Aorta (tissue), 5 donors: ENCODE measurements at places on chromosomes 7 and 10. TPM values are rescaled to one million over a fixed set of nuclear protein-coding genes. Genes with fewer than 3 reads are reported as not detected.

The COL1A2 gene
- 844 TPM for total RNA-seq

The MTPN gene
- 89.3 TPM for total RNA-seq

The PPP1R17 gene
- total RNA-seq: not detected

The WDR86 gene
- total RNA-seq: 4.4 TPM

DNA sequence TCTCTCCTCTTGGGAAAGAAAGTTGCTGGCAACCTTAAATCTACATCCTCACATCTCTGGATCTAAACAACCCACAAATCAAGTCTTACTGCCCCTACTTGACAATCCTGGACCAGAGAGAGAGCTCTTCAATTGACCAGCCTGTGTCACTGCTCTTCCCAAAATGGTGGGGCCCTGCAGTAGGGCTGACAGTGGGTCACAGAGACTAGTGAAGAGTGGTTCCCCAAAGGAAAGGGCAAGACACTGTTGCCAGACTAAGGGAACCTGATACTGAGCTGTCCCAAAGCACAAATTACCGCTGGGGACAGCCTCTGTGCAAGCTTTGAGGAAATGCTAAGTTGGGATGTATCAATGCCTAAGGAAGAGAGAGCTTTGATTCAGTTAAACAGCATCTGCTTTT lies 4.5 kb upstream of the GPRIN2 start:
- no peaks in the 10 kb centered on the region for H3K27me3 ChIP-seq
- H3K27ac ChIP-seq: no peak overlapping the region
- no peak overlapping the region for H3K4me3 ChIP-seq
- H3K4me1 ChIP-seq: no peaks in the 10 kb centered on the region
- DNase-seq: peak; percentile 34

The NXPH1 gene
- not detected for total RNA-seq

The TBXAS1 gene
- total RNA-seq: 22.1 TPM

DNA sequence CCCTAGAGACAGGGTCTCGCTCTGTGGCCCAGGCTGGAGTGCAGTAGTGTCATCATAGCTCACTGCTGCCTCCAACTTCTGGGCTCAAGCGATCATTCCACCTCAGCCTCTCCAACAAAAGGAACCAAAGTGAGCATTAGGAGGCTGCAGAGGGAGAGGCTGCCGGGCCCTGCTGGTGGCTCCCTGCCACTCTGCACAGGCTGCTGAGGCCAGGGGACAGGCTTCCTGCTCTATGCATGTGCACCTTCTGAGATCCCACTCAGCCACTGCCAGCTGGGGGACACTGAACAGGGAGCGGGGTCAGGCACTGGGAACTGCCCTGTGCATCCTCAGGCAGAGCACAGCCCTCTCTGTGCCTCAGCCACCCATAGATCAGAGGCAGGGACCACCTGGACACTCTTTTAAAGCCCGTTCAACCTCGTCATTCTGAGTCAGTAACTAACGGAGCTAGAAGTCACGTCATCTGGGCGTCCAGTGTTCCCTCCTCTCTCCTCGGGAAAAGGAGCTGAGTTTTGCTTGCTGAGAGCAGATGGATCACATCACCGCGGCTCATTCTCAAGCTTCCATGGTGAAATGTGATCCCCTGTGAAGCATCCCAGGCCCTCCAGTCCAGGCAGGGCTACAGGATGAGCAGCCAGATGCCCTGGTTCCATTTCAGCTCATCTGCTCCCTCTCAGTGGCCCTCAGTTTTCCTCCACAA lies 109.6 kb downstream of the MYL10 start:
- H3K4me1 ChIP-seq: no peaks in the 10 kb centered on the region
- DNase-seq: no peak
- H3K4me3 ChIP-seq: no peak overlapping the region

The RNF32 gene
- total RNA-seq: not detected

GRCh38 chr10:110324805-110325280 lies 20.1 kb upstream of the SMNDC1 start:
- no peak overlapping the region for H3K27ac ChIP-seq
- DNase-seq: no peak
- H3K4me1 ChIP-seq: no peaks in the 10 kb centered on the region
- H3K27me3 ChIP-seq: peaks cover 2% of the 10 kb centered on the region
- no peak overlapping the region for H3K4me3 ChIP-seq
- no peaks in the 10 kb centered on the region for H3K36me3 ChIP-seq

The HABP2 gene
- total RNA-seq: not detected

The IGF2BP3 gene
- total RNA-seq: 0.71 TPM
